Lower lobe of right lung (tissue), 2 donors: ENCODE measurements at places on chromosomes 3 and 15. TPM values are rescaled to one million over a fixed set of nuclear protein-coding genes. Genes with fewer than 3 reads are reported as not detected.

GRCh38 chr3:126402666-126403302 lies 8.1 kb downstream of the CFAP100 start:
- no peaks in the 10 kb centered on the region for H3K4me1 ChIP-seq
- H3K4me3 ChIP-seq, result no peak overlapping the region
- no peak for DNase-seq
- no peak overlapping the region for H3K27ac ChIP-seq

DNA sequence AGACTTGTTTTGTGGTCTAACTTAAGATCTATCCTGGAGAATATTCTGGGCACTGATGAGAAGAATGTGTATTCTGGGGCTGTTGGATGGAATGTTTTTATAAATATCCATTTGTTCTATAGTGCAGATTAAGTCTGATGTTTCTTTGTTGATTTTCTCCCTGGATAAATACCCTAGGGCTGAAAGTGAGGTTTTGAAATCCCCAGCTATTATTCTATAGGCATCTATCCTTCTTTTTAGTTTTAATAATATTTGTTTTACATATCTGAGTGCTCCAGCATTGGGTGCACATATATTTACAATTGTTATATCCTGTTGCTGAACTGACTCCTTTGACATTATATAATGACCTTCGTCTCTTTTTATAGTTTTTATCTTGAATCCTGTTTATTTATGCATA lies 42.9 kb downstream of the GALK2 start:
- H3K36me3 ChIP-seq, result no peaks in the 10 kb centered on the region
- H3K4me3 ChIP-seq, result no peak overlapping the region
- no peak for DNase-seq
- no peaks in the 10 kb centered on the region for H3K27me3 ChIP-seq
- no peaks in the 10 kb centered on the region for H3K4me1 ChIP-seq

- peaks cover 70% of the 10 kb centered on the region for H3K27me3 ChIP-seq
- H3K27ac ChIP-seq, result no peak within 1 kb of the TSS
- DNase-seq, result no peak
- H3K4me1 ChIP-seq, result peaks cover 16% of the 10 kb centered on the region
- H3K36me3 ChIP-seq, result no peaks in the 10 kb centered on the region
- peak within 1 kb of the TSS; percentile 42 for H3K4me3 ChIP-seq
Measured at GRCh38 chr15:79431636-79432344, at the start of gene MINAR1. Gene MINAR1 (plus strand): TSS chr15:79432336. CDS start chr15:79456148, 23,812 bp downstream.

DNA sequence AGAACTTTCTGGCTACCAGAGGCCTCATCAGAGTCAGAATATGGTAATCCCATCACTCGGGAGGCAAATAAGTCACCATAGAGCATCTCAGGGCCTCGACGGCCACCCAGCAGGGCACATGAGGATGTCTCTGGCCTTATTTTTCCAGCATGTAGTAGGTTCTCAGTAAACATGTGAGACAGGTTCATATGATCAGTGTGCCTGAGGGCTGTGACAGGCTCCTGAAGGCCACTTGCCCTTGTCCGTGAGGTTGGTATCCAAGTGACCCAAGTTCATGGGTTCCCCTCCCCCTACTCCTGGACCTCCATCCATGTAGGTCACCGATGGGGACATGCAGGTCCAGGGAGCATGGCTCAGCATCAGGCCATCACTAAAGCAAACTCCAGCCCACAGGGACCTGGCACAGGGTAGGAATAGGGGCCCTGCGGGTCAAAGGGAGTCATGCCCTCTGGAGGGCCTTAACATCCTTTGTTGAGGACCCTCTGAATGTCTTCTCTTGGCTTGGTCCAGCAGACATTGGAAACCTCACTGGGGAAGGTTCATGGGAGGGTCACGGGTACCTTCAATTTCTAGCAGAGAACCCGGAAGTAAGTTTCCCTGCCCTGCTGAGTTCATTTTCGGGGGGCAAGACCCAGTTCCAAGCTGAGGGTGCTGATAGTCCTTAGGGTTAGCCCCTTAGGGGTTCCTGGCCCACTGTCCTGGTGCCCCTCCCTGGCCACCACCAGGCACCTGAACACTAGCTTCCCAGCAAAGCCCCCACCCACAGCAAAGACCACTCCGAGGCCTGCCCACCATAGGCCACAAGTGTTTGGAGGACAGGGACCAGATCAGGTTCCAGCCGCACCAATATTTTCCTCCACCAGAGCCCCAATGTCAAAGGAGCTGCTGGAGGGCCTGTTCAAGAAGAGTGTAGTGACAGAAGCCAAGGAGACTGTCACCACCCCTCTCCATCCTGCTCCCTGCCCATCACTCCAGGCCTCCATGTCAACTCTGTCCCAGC lies 61.1 kb downstream of the ZNF445 start:
- H3K4me1 ChIP-seq, result no peaks in the 10 kb centered on the region
- no peak overlapping the region for H3K4me3 ChIP-seq
- H3K36me3 ChIP-seq, result no peaks in the 10 kb centered on the region
- no peak for DNase-seq
- H3K27ac ChIP-seq, result no peak overlapping the region

TAGLN3 gene
- 0.44 TPM for total RNA-seq

CSTA gene
- 39.5 TPM for total RNA-seq
